Right lobe of liver (tissue), 6 donors: ENCODE measurements at places on chromosomes 3 and 15.
A peak's percentile ranks its signal among the peaks of the same experiment; 100 is the strongest.

DNA sequence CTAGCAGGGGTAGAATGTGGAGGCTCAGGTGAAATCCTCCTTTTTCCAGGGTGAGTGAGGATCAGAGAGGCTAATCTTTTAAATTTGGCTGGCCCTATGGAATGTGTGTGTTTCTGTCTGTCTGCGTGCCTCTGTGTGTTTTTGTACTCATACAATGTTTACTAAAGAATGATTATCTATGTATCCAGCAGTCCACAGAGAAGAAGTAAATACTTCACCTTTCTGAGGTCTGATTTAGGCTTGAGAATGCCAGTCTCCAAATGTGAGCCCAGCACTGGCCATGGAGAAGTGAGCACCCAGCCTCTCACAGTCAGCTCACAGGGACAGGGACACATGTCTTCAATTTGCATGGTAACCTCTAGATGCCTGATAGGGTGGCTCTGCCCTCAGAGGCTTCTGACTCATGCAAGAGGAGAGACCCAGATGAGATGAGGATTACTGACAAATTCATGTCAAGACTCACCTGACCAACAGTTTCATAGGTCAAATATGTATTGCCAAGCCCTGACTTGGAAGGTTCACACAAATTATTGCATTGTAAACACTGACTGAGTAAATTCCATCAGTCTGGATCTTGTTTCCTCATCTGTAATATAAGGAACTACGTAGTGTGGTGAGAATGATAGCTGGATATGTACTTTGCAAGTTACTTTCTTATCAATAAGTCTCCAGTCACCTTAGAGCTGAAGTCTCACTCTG lies 31.0 kb downstream of the ENTPD3 start:
- no peaks in the 10 kb centered on the region for H3K27me3 ChIP-seq
- no peaks in the 10 kb centered on the region for H3K4me1 ChIP-seq
- DNase-seq = no peak
- no peaks in the 10 kb centered on the region for H3K36me3 ChIP-seq

GRCh38 chr15:95816591-95816990 lies 513.9 kb upstream of the NR2F2 start:
- no peaks in the 10 kb centered on the region for H3K27me3 ChIP-seq
- no peak overlapping the region for H3K4me3 ChIP-seq
- no peaks in the 10 kb centered on the region for H3K4me1 ChIP-seq

GRCh38 chr3:27078246-27078913 lies 290.8 kb downstream of the NEK10 start:
- DNase-seq = no peak
- no peak overlapping the region for H3K4me3 ChIP-seq
- H3K4me1 ChIP-seq = no peaks in the 10 kb centered on the region
- H3K27ac ChIP-seq = no peak overlapping the region
- H3K27me3 ChIP-seq = no peaks in the 10 kb centered on the region
- no peaks in the 10 kb centered on the region for H3K36me3 ChIP-seq

GRCh38 chr15:62769604-62770003 lies 272.9 kb upstream of the TPM1 start:
- H3K36me3 ChIP-seq = no peaks in the 10 kb centered on the region
- no peak for DNase-seq
- H3K27me3 ChIP-seq = no peaks in the 10 kb centered on the region
- no peaks in the 10 kb centered on the region for H3K4me1 ChIP-seq
- H3K4me3 ChIP-seq = no peak overlapping the region
- H3K27ac ChIP-seq = no peak overlapping the region

DNA sequence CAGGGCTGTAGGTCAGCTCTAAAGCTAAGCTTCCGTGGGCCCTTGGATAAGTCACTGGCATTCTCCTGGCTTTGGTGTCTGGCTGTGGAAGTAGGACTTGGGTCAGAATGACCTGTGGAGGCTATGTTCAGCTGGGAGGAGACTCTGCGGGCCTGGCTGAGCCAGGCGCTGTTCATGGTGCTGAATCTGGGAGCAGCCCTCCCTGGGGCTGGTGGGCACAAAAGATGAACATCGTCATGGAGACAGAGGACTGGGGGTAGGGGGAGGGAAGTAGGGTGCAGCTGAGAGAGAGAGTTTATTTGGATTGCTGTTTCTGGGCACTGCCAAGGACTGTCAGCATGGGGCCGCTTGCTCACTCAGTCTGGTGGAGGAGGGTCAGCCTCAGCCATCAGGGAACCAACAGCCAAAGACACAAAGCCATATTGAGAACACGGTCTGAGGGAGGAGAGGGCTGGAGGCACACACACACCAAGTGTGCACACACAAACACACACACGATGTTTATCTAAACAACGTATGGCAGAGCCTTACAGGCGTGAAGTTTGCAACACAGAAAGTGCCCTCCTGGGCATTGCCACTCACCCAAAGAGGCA lies 120.7 kb upstream of the LINGO1 start:
- H3K4me1 ChIP-seq = no peaks in the 10 kb centered on the region
- no peaks in the 10 kb centered on the region for H3K27me3 ChIP-seq
- H3K27ac ChIP-seq = no peak overlapping the region

GRCh38 chr3:64048631-64049061 lies 25.4 kb upstream of the PSMD6 start:
- H3K4me3 ChIP-seq = no peak overlapping the region
- H3K27me3 ChIP-seq = no peaks in the 10 kb centered on the region
- no peak overlapping the region for H3K27ac ChIP-seq
- DNase-seq = no peak

DNA sequence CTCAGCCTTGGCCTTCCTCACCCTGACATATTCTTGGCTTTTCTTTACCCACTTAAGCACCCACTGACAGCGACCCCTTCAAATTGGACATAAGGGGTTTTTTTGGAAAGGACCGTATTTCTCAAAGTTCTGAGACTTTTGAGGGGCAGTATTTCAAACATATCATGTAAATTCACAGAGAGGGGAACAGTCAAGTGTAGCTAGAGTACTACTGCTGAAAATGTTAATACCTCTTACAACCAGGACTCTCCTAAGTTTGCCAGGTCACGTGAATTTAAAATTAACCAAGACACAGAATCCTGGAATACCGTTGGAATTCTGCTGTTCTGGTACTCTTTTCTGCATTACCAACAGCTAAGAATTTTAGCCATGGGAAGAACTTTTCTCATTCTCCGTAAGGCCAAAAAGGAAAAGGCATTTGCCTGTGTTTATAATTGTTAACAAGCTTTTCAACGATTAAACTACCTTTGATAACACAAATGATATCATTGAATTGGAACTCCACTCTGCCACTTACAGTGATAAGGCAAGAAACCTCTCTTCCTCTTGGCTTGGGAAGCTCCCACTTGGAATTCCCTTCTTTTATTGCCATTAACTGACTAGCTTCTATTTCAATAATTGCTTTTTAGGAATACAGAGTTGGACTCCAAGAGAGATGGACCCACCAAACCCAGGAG lies 597 bp upstream of the GBE1 start:
- H3K27me3 ChIP-seq = no peaks in the 10 kb centered on the region
- peak overlapping the region; percentile 74 for H3K4me3 ChIP-seq
- H3K36me3 ChIP-seq = no peaks in the 10 kb centered on the region
- H3K27ac ChIP-seq = peak overlapping the region; percentile 97
- no peak for DNase-seq
- H3K4me1 ChIP-seq = no peaks in the 10 kb centered on the region

DNA sequence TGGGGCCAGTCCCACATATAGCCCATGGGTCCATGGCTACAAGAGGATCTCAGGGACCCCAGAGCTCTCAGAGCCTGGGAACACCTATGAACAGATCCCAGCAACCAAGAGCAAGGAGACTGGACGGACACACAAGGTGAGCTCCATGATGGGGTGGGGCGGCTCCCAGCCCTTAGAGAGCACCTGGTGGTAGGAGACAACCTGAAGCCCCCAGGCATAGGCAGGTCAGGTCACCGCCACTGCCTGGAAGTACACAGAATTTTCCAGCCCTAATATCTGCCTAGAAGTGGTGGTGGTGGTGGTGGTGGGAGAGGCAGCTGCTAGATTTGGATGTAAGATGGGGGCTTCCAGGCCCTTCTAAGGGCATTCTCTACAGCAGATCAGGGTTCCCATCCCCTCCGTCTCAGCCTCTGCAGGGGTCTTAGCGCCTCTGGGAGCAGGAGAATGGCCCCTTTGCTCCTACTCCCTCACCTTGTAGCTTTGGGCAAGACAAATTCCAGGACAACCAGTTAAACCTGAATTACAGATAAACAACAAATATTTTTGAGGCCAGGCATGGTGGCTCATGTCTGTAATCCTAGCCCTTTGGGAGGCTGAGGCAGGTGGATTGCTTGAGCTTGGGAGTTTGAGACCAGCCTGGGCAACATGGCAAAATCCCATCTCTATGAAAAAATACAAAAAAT lies 9.2 kb downstream of the SH2D7 start:
- no peak overlapping the region for H3K4me3 ChIP-seq
- H3K36me3 ChIP-seq = no peaks in the 10 kb centered on the region
- no peak overlapping the region for H3K27ac ChIP-seq
- peak; percentile 5 for DNase-seq

DNA sequence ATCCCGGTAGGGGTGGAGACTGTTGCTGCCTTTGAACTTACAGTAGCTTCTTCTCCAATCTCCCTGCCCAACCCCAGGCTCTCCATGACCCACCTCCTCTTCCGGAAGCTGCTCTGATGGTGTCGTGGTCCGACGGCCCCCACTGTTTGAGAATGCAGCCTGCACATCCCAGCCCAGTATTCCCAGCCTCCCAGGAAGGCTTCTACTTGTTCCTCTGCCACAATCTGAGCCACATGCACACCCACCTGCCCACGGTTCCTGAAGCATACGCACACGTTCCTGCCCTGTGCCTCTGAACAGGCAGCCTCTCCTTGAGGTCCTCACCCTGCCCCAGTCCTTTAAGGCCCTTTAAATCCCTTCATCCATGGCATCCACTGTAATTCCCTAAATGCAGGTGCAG lies 57.4 kb downstream of the ABTB1 start:
- no peaks in the 10 kb centered on the region for H3K27me3 ChIP-seq
- no peak for DNase-seq
- H3K4me1 ChIP-seq = no peaks in the 10 kb centered on the region
- H3K36me3 ChIP-seq = no peaks in the 10 kb centered on the region

- H3K4me3 ChIP-seq = no peak overlapping the region
- H3K36me3 ChIP-seq = no peaks in the 10 kb centered on the region
- H3K27ac ChIP-seq = no peak overlapping the region
- no peaks in the 10 kb centered on the region for H3K27me3 ChIP-seq
- H3K4me1 ChIP-seq = no peaks in the 10 kb centered on the region
Observed at GRCh38 chr15:59948924-59949613, 55.0 kb upstream of the FOXB1 start.

- no peaks in the 10 kb centered on the region for H3K27me3 ChIP-seq
- DNase-seq = no peak
- no peaks in the 10 kb centered on the region for H3K36me3 ChIP-seq
- no peak overlapping the region for H3K27ac ChIP-seq
Observed at GRCh38 chr3:170634663-170635384, 48.9 kb upstream of the SLC7A14 start.

DNA sequence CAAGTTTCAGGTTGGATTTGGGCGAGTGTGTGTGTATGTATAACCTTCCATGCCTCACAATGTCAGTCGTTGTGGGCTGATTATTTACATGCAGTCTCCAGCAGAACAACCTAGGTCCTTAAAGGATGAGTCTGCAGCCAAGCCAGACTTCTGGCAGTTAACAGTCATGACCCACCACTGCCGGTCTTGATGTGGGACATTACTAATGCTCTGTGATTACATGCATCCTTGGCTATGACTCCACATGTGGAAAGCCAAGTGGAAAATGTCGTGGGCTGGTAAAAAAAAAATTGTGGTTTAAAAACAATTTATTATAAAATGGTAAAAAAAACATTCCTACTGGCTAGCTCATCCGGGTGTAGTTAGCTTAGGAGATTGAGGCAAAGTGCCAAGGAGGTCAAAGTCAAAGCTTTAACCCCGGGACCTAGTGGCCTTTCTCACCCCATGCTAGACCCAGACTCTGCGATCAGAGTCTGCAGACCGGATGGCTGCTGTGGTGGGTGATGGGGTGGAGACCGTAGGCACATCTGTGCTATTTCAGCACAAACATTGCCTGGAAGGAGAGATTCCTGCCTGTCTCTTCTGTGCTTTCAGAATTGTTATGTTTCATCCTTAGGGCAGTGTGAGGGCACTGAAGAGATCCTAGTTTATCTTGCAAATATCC lies 6.8 kb downstream of the RARRES1 start:
- no peaks in the 10 kb centered on the region for H3K4me1 ChIP-seq
- DNase-seq = peak; percentile 84

DNA sequence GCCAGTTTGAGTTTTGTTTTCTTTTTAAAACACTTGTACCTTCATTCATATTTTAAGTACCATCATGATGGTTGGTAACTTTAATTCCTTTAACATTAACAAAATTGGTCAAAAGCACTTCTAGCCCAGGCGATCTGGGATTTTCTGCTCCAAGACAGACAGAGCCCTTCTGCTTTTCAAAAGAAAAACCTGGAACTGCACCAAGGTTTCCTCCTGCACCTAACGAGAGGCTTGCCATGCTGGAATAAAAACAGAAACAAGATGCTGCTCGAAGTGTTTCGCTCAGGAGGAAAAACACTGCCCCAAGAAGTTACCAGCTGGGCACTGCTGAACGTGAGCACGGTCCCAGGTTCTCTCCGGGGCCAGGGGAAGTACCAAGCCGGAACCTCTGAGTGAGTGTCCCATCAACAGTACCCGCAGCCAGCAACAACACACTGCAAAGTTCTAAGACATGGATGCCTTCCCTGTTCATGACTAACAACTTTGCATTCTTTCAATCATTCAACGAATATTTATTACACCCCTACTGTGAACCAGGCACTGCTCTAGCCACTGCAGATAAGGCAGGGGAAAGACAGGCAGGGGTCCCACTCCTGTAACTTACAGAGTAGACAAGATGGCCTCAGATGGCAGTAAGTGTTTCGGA lies 98.8 kb downstream of the XXYLT1 start:
- H3K4me3 ChIP-seq = no peak overlapping the region
- no peaks in the 10 kb centered on the region for H3K4me1 ChIP-seq
- no peak overlapping the region for H3K27ac ChIP-seq
- no peak for DNase-seq

- no peaks in the 10 kb centered on the region for H3K27me3 ChIP-seq
- no peaks in the 10 kb centered on the region for H3K36me3 ChIP-seq
- peaks cover 8% of the 10 kb centered on the region for H3K4me1 ChIP-seq
- DNase-seq = no peak
- no peak overlapping the region for H3K27ac ChIP-seq
Observed at GRCh38 chr3:138775254-138775595, 59.5 kb downstream of the PIK3CB start.

- no peaks in the 10 kb centered on the region for H3K4me1 ChIP-seq
- peak overlapping the region; percentile 96 for H3K27ac ChIP-seq
- no peaks in the 10 kb centered on the region for H3K36me3 ChIP-seq
Observed at GRCh38 chr15:85786781-85787114, 8.0 kb downstream of the KLHL25 start.

- H3K4me1 ChIP-seq = no peaks in the 10 kb centered on the region
- DNase-seq = no peak
- no peaks in the 10 kb centered on the region for H3K36me3 ChIP-seq
- no peaks in the 10 kb centered on the region for H3K27me3 ChIP-seq
- H3K4me3 ChIP-seq = no peak overlapping the region
Observed at GRCh38 chr15:71056111-71056510, 59.2 kb upstream of the THSD4 start.

GRCh38 chr3:150890295-150890694 lies 14.9 kb downstream of the MINDY4B start:
- H3K4me1 ChIP-seq = no peaks in the 10 kb centered on the region
- peak overlapping the region; percentile 0 for H3K27ac ChIP-seq
